HCT116 (cell line): ENCODE measurements at places on chromosomes 3 and 15. TPM values are rescaled to one million over a fixed set of nuclear protein-coding genes. Genes with fewer than 3 reads are reported as not detected.
A peak's percentile ranks its signal among the peaks of the same experiment; 100 is the strongest.

- DNase-seq = no peak
- H3K27me3 ChIP-seq = no peaks in the 10 kb centered on the region
- no peak overlapping the region for H3K4me3 ChIP-seq
- no peaks in the 10 kb centered on the region for H3K36me3 ChIP-seq
These were observed 277.4 kb downstream of the ROBO1 start for GRCh38 chr3:79490165-79491028.

DNA sequence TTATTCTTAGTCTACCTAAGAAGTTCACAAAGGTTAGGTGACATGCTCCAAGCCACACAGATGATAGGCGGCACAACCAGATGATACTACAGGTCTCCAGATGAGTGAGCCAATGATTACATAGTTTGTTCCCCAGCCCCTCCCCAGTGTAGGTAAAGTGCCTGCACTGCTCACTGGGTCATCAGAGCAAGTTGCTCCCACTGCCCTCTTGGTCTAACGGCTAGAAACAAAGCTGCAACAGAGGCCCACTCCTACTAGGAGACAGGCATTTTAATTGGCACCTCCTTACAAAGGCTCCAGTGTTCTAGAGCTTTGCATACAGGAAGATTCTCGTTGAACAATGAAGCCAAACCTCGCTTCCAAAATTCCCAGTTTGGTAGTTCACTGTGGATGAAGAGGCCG is 47.3 kb downstream of the TMEM44 start:
- no peaks in the 10 kb centered on the region for H3K36me3 ChIP-seq
- no peaks in the 10 kb centered on the region for H3K27me3 ChIP-seq
- H3K4me3 ChIP-seq = no peak overlapping the region
- H3K27ac ChIP-seq = no peak overlapping the region

Gene SCN11A
- total RNA-seq = 0.05 TPM

DNA sequence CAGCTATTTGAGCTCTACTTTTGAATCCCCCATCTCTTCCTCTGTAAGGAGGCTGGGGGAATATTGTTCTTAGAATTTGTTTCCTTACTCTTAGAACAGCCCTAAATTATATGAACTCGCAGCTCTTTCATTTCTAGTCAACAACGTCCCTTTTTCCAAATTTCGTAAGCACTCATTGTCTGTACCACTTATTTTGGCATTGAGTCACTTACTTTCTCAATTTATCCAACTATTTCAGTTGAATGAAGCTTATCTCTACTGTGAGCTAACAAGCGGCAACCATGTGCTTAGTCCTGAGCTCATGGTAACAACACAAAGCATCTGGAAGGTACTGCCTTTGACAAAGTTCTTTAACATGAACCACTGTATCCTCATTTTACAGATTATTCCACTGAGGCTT is 191.1 kb downstream of the GREM1 start:
- no peaks in the 10 kb centered on the region for H3K27me3 ChIP-seq
- H3K36me3 ChIP-seq = no peaks in the 10 kb centered on the region
- no peak overlapping the region for H3K27ac ChIP-seq
- no peaks in the 10 kb centered on the region for H3K4me1 ChIP-seq

DNA sequence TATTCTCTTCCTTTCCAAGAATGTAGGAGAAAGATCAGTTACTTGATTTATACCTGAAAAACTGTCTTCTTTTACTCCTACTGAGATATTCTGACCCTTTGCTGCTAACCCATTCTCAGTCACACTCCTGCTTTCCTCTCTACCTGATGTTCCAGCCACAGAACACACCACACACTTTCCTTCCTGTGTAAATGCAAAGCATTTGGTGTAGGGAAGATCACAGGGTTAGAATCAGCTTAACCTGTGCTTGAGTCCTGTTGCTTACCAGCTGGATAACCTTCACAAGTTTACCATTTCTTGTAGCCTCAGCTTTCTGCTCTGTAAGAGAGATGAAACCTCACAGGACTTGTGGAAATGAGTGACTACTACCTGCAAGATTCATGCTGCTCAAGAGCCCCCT is 489.8 kb upstream of the GOLIM4 start:
- peaks cover 37% of the 10 kb centered on the region for H3K27me3 ChIP-seq
- DNase-seq = no peak
- no peaks in the 10 kb centered on the region for H3K36me3 ChIP-seq
- no peak overlapping the region for H3K27ac ChIP-seq
- no peaks in the 10 kb centered on the region for H3K4me1 ChIP-seq
- H3K4me3 ChIP-seq = no peak overlapping the region

DNA sequence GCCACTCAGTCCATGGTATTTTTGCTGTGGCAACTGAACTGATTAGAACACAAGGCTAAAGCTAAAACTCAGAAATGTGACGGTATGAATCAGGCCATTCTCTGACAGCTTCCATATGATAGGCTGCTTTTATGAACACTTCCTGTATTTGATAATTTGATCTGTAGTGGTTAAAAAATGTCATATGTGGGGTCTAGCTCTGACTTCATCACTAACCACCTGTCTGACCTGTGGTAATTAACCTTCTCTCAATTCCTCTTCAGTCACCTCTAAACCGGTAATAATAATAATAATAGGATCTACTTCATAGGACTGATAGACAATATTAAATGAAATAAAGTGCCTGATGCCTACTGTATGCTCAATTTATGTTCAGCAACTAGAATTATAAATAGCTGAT is 223.2 kb downstream of the MBNL1 start:
- no peaks in the 10 kb centered on the region for H3K36me3 ChIP-seq
- no peaks in the 10 kb centered on the region for H3K4me1 ChIP-seq
- H3K27me3 ChIP-seq = no peaks in the 10 kb centered on the region
- no peak for DNase-seq

Gene HESX1
- 2.1 TPM for total RNA-seq

DNA sequence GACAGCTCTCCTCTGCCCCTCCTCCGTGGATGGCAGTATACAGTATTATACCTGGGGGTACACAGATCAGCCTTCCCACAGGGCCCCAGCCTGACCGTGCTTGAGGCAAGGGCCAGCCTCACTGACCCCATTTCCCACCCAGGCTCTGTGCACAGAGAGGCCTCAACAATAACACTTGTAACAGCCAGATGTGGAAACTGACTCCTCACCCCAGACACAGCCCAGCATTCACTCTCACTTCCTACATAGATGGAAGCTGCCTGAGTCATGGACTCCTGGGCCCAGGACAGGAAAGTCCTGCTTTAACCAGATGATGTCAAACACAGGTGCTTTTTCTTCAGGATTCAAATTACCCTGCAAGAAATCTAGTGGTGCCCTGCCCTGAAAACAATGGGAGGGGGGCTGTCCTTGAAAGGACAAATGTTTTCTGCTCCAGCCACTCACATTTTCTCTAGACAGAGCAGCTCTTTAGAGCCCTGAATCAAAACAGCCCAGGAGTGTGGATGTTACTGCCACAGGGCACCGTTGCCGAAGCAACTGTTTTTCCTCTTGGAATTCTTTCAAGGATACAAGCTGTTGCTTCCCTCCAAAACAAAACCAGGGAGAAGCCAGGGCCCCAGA is 16.4 kb downstream of the CCDC12 start:
- no peak overlapping the region for H3K27ac ChIP-seq
- peaks cover 4% of the 10 kb centered on the region; the same call in 1 of the 2 replicates for H3K36me3 ChIP-seq
- H3K4me3 ChIP-seq = no peak overlapping the region
- H3K27me3 ChIP-seq = no peaks in the 10 kb centered on the region
- H3K4me1 ChIP-seq = no peaks in the 10 kb centered on the region

Gene SV2B
- total RNA-seq = not detected

DNA sequence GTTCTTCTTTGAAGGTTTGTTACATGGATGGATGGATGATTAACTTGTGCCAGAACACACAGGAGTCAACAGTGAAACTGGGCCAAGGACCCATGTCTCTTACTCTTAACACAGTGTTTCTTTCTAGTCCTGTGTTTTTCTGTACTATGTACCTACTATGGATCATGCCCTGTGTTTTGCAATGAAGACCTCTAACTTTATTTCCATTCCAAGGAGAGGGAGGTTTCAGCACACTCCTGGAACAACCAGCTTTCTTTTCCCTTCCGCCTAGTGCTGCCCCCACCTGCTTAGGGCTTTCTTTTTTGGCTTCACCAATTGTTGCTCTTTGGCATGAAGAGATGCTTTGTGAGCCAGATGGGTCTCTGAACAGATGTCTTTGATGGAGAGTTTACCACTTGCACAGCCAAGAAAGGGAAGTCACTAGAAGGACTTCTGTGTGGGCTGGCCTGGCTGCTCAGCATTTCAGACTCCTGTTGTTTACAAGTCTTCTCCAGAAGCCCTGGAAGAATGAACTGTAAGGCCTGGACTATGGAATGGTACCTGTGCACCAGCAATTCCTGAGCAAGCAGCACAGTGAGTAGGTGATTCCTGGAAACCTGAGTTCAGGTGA is 44.5 kb downstream of the SNAPC5 start:
- no peak overlapping the region for H3K27ac ChIP-seq
- no peaks in the 10 kb centered on the region for H3K36me3 ChIP-seq
- peaks cover 31% of the 10 kb centered on the region for H3K4me1 ChIP-seq
- H3K27me3 ChIP-seq = no peaks in the 10 kb centered on the region
- H3K4me3 ChIP-seq = no peak overlapping the region

- H3K4me3 ChIP-seq = no peak overlapping the region
- H3K27me3 ChIP-seq = no peaks in the 10 kb centered on the region
- no peak overlapping the region for H3K27ac ChIP-seq
- DNase-seq = no peak
- no peaks in the 10 kb centered on the region for H3K36me3 ChIP-seq
These were observed 25.5 kb upstream of the FGD5 start for GRCh38 chr3:14793126-14793857.

- no peaks in the 10 kb centered on the region for H3K4me1 ChIP-seq
- no peak overlapping the region for H3K4me3 ChIP-seq
These were observed 153.5 kb downstream of the MECOM start for GRCh38 chr3:169509780-169510692.

GRCh38 chr3:195060217-195060481 is 210.8 kb downstream of the XXYLT1 start:
- H3K36me3 ChIP-seq = no peaks in the 10 kb centered on the region
- H3K4me1 ChIP-seq = no peaks in the 10 kb centered on the region
- H3K27ac ChIP-seq = no peak overlapping the region
- no peak for DNase-seq
- no peak overlapping the region for H3K4me3 ChIP-seq

GRCh38 chr3:110680450-110680849 is 391.2 kb upstream of the NECTIN3 start:
- no peaks in the 10 kb centered on the region for H3K4me1 ChIP-seq
- DNase-seq = no peak
- no peak overlapping the region for H3K27ac ChIP-seq
- H3K36me3 ChIP-seq = no peaks in the 10 kb centered on the region
- H3K4me3 ChIP-seq = no peak overlapping the region

- no peak for DNase-seq
- no peaks in the 10 kb centered on the region for H3K27me3 ChIP-seq
- peaks cover 14% of the 10 kb centered on the region for H3K4me1 ChIP-seq
- no peak overlapping the region for H3K4me3 ChIP-seq
These were observed 24.2 kb upstream of the SLC25A26 start for GRCh38 chr3:66196633-66197032.

DNA sequence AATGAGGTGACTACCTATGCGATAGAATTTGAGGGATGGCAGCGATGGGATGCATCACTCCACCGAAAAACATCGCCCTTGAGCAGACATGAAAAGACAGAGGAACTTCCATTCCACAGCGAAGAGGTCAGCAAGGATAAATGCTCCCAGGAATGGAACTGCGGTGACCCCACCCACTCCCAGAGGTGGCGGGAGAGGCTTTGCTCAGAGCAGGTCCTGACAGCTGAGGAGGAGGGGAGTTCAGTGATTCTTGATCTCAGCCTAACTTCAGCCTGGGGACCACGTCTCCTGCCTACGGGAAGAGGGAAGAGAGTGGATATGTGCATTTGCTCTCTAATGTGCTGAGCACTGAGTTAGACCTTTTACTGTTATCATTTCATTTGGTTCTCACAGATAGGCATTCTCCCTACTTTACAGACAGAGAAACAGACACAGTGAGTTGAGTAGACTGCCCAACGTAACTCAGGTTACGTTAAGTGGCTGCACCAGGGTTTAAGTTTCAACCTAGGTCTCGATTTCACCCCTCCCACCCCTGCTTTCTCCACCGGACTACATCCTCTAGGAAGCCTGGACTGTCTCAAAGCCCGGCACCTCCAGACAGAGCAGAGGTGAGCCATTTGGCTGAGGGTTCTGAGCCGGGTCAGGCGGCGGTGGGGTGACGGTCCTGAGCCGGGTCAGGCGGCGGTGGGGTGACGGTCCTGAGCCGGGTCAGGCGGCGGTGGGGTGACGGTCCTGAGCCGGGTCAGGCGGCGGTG is 170.0 kb downstream of the RAB11A start:
- peak overlapping the region; percentile 22 for H3K4me3 ChIP-seq
- no peaks in the 10 kb centered on the region for H3K36me3 ChIP-seq
- DNase-seq = no peak

DNA sequence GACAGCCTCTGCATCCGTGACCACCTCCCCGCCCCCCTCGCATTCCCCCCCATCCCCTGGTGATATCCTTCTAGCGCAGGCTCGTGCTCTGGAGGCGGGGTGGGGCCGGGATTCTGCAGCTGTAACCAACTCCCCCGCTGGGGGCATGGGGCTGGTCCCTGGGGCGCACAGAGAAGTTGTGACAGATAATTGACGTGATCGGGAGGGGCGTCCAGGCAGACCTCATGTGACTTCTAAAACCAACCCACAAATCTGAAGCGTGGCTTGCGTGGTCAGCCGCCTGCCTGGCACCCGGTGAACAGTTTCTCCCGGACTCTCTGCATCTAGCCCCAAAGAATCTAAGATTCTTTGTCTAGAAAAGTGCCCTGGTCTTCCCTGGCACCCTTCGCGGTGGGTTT is 100.6 kb upstream of the IGF1R start:
- no peak overlapping the region for H3K27ac ChIP-seq
- H3K4me3 ChIP-seq = no peak overlapping the region
- H3K27me3 ChIP-seq = peaks cover 8% of the 10 kb centered on the region
- no peaks in the 10 kb centered on the region for H3K36me3 ChIP-seq
- no peaks in the 10 kb centered on the region for H3K4me1 ChIP-seq
- no peak for DNase-seq

Gene SCAANT1
- not detected for total RNA-seq

- no peak overlapping the region for H3K4me3 ChIP-seq
- H3K27ac ChIP-seq = no peak overlapping the region
- no peaks in the 10 kb centered on the region for H3K36me3 ChIP-seq
- no peaks in the 10 kb centered on the region for H3K27me3 ChIP-seq
- no peaks in the 10 kb centered on the region; the same call in 1 of the 2 replicates for H3K4me1 ChIP-seq
These were observed 173.8 kb upstream of the BCL6 start for GRCh38 chr3:187919048-187919447.

DNA sequence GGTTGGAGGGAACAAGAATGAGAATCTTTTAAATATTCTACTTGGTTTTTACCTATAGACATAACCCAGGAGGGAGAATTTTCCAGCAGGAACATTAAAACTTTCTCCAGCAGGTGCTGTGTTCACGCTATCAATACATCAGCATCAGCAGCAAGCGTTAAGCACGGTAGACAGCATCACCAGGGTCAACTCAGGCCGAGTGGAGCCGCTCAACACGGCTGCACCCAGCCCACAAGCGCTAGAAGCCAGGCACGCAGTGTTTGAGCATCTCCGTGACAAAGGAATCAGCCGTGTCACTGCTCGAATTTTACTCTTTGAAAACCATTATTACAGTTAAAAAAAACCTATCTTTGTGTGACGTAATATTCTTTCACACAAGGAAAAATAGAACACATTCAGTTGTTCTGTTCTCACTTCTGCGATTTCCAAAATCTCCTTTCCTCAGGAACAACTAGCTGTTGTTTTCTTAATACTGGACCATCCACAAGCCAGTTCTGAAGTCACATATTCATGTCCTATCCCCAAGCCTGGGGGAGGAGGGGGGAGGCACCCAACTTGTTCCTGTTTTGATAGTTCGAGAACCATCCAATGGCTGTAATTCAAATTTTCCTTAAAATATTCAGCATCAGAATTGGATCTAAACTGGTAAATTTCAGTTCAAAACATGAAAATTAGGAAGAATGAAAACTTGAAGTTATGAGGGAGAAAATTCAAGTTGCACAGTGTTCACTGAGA is 77.9 kb downstream of the ADAMTS17 start:
- DNase-seq = no peak
- no peak overlapping the region for H3K27ac ChIP-seq
- no peak overlapping the region for H3K4me3 ChIP-seq
- no peaks in the 10 kb centered on the region for H3K27me3 ChIP-seq
